Fibroblast of skin of back (primary cell): ENCODE measurements at places on chromosomes 6 and 20.
A peak's percentile ranks its signal among the peaks of the same experiment; 100 is the strongest.

- peak; percentile 91 for DNase-seq
Measured at GRCh38 chr6:131982740-131983259, 31.6 kb upstream of the CCN2 start.

DNA sequence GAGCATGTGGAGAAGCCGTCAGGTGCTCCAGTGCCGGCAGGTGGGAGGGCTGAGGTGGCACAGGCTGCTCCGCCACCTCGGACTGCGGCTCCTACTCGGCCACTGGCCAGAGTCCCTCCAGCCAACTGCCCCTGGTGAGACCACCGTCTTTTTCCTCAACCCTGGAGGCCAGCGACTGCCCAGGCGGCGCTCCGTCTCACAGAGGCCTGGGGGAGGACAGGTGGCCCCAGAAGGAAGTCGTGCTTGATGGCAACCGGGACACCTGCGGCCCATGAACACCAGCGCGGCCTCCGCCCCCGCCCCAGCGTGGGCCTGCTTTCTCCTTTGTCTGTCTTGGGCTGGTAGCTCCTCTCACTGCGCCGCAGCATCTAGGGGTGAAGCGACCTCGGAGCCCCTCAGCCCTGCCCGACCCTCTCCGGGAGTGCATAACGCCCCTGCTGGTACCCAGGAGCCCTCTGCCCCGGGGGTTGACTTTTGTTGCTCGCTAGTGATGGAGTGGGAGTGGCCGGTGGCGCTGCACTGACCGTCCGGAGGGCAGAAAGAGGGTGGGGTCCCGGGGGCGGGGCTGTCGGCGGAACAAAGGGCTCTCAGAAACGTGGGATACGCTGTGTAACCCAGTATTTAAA, 706 bp upstream of the TUBB2B start:
- DNase-seq = no peak

- peak; percentile 15 for DNase-seq
Measured at GRCh38 chr6:4957521-4958231, 46.2 kb downstream of the RPP40 start.

- no peak for DNase-seq
Measured at GRCh38 chr6:69311888-69312287, 484.9 kb downstream of the LMBRD1 start.

- DNase-seq = peak; percentile 36
Measured at GRCh38 chr20:43916073-43916880, 1.6 kb downstream of the TOX2 start.
